ENCODE measurements at places on chromosomes 5 and 9.
A peak's percentile ranks its signal among the peaks of the same experiment; 100 is the strongest.

DNA sequence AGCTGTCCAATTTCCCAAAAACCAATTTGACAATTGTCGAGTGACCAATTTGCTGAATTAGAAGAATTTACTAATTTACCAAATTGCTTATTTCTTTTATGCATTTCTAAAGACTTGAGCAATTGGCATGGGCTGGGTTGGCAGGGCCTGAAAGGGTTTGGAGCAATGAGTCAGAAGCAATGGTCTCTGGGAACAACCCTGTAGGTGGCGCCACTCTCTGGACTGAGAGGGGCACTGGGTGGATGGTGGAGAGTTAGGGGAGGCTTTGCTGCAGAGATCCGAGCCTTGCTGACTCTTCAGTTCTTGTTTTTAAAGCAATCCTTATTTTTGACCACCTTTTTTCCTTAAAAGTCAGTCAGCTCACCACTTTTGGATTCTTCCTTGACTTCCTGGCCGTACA is 71.5 kb upstream of the RPS23 start:
- no peak for DNase-seq

GRCh38 chr9:131545003-131545785 is at the start of gene PRRT1B:
Gene PRRT1B (plus strand): TSS chr9:131545523. CDS start chr9:131545616, 93 bp downstream.
- DNase-seq = no peak

DNA sequence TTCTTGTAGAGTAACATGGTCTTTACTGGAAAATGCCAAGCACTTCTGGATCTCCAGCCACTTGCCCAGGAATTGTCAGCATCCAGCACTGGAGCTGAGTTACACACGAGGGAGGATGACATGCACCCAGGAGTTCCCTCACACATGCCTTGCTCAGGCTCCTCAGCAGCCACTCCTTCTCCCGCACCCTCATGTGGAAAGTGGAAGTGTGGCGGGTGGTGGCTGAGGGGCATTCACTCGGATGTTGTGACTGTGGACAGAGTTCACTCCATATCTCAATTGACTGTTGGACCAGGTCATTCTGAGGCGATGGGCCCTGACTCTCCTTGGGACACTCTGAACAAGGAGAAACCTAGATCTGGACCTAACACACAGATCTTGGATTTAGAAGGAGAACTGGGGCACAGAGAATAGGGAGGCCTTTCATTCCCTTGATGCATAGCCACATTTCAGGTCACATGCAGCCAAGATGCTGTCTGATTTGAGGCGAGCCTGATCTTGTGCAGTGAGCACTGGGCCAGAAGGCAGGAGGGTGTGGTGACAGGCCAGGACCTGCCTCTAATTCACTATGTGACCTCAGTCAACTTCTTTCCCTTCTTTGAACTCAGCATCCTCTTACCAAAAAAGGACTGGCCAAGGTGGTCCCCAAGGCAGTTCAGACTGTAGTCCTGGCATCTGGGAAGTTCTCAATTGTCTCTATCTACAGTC is 62.1 kb downstream of the CYSTM1 start:
- no peak for DNase-seq

DNA sequence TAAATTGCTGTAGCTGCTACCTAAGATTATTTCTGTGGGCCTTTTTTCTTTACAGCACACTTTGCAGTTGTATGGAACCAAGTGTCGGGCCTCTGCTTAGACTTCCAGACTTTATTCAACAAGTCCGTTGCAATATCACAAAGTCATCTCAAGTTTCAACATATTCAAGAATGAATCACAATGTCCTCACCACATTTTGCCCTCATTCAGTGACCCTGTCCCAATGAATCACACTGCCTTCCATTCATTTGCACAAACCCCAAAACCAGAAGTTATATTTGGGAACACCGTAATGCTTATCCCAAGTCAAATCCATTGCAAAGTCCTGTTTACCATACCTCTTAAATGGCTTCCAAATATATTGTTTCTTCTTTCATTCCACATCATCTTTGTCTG is 439.6 kb downstream of the CSNK1G3 start:
- DNase-seq = no peak

DNA sequence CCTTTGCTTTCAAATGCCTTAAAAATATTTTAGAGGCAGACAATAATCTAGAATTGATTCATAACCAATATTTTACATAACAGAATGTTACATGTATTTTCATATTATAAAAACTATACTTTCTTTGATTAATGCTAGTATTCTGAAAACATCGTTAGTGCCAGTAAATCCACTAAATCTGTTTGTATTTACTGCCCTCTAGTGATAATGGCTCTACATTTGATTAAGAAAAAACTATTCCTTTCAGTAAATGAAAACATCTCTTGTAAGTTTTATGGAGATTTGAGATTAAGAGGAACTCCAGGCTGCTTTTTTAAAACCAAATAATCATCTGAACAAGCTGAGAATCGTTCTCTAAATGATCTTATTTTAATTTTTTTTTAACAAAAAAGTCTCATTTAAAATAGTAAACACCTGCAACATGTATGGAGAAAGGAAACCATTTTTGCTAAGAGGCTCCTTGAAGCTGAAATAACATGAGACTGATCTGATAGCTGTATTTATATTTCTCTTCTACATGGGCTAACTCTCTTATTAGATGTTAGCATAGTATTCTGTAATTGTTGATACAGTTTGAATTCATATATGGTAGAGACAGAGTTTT is 424.7 kb downstream of the RAB3C start:
- DNase-seq = no peak

DNA sequence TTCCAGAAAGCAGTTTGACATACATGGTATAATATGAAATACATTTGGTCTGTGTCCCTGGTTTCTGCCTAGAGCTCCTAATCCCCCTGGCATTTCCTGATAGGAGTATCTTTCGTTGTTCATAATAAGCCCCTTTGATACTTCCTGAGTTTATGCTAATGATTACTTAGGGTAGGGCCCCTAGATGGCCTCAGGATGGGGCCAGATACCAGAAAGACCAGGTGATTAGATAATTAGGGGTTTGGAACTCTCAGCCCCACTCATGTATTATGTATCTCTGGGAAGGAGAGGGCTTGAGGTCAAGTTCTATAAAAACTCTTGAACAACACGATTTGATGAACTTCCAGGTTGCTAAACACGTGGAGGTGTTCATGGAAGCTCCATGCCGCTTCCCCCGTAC is 163.3 kb upstream of the ZNF608 start:
- DNase-seq = no peak

DNA sequence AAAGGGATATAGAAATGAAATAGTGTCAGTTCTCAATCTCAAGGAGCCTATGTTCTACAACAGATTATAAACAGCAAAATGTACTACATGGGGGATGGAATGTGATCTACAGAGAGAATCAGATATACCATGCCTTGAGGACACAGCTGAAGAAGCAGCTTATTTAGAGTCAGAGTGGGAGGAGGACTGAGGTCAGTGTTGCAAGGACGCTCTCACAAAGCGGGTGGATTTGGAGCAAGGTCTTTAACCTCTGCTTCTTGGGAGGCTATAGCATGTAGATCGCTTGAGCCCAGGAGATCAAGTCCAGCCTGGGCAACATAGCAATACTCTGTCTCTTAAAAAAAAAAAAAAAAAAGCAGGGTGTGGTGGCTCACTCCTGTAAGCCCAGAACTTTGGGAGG is 32.8 kb upstream of the PLIN2 start:
- DNase-seq = no peak

GRCh38 chr5:147617191-147617606 is 107.3 kb upstream of the DPYSL3 start:
- no peak for DNase-seq

DNA sequence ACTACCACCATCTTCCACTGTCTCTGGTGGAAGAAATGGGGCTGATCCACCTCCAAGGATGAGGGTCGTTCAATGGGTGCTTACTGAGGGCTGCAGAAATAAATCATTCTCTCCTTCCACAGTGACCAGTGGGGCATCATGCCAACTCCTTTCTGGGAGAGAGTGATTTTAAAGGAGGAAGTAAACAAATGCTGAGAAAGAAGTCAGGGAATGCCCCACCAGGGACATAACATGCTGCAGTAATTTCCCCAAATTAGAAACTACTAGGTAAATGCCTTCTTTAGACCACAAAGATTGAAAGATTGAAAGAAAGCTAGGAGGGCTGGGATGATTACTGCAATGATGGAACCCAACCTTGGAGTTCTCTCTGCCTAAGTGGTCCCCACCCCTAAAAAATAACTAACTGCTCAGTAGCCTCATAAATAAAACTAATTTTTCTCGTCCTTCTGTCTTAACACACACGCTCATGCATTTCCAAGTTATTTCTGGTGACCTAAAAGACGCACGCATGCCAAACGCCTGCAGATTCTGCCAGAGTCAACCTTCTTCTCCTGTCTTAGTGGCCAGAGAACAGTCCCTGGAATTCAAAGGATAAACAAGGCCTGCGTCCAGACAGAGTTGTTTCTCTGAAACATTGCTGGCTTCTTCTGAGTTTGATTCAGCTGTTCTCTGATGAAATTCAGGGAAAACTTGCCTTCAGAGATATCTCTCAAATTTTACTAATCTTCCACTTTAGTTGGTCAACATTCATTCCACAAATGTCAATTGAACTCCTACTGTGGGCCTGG is 250.0 kb downstream of the NR3C1 start:
- no peak for DNase-seq

DNA sequence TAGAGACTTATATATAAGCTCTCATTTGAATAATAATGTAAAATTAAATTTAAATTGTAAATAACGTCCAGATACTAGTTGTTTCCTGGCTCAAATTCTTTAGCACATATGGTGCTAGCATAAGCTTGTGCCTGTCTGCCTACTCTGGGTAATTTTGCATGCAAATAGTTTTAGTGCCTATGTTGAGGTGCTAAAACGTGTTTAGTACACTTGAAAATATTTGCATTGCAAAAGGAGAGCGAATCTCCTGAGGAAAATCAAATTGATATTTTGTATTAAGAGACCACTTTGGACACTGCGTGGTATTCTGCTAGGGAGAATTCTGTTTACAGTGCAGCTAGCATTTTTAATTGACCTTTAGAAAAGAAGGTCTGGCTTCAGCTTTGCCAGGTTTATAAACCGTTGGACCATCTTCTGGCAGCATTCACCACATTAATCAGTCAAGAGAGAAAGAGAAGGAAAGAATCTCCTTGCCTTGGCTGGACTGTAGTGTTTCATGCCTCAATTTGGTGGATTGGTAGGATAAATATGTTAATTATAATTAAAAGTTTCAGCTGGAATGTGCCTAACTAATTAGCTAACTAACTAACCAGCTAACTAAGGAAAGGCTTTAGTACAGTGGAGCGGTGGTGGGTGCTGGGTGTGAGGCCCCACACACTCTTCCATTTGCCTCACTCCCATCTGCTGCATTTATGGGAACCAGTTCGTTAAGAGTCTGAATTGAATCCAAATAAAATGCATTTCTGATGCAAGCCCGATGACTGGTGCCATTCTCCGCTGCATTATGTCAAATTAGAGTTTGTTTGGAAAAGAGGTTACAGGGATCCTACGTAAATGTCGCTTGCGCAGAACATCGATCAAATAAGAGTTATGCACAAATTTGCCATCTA is 150.1 kb upstream of the MPDZ start:
- DNase-seq = no peak

GRCh38 chr5:21140987-21141386 is 1153.0 kb upstream of the CDH18 start:
- no peak for DNase-seq

DNA sequence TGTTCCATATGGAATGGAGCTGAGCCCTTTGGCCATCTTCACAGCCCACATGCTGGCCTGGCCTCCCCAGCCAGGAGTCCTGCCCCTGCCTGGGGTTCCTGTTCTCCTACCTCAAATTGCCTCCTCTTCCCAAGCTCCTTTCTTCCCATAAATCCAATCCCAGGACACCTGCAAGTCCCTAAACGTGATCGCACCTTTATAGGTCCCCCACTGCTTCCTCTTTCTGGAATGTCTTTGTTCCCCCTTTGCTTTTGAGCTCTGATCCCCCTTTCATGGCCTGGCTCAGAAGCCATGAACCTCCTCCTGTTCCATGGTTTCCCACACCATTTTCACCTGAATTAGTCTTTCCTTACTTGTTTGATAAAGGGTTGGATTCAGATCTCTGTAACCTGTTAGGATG is 68.5 kb downstream of the TRPC7 start:
- no peak for DNase-seq

- no peak for DNase-seq
Observed at GRCh38 chr9:14836885-14837284, 73.3 kb downstream of the FREM1 start.

- DNase-seq = no peak
Observed at GRCh38 chr5:95808686-95809413, 13.7 kb downstream of the GLRX start.

GRCh38 chr5:109468737-109469420 is 59.1 kb upstream of the PJA2 start:
- DNase-seq = peak; percentile 86

DNA sequence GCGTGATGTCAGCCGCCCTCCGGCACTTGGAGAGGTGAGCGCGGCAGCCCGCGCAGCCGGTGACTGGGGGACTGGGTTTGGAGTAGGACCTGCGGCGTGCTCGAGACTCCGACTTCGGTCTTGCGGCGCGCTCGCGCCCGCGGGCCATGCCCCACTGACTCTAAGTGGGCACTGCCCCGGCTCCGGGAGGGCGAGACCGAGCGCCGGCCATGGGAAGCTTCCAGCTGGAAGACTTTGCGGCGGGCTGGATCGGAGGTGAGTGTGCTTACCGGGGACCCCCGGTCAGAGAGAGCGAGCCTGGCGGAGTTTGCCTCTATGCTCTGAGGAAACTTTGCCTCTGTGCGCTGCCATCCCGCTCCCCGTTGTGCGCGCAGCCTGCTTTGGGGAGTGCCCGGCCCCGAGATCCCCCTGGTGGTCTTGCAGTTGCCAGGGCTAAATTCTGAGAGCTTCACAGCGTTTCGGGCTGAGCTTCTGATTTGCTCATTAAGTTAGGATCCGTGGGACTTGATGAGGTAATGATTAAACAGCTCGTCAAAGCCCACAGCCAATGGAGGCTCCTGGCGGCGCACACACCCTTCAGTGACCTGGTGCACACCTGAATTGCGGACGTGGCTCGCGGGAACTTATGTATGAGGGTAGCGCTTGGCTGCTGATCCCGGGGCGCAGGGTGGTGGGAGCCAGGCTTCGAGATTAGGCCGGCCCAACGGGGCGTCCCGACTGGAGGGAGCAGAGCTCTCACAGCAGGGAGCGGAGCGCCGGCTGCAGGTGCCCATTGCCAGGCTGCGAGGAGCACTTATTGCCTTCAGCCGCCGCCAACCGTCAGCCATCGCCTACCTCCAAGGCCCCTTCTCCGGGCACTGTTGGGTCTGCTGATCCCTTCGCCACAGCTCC is at the start of gene SLC25A48:
SLC25A48 (plus strand) TSS at position 25 of the 891 bp plus-strand sequence; CDS start at position 210, 185 bp downstream.
- peak; percentile 57 for DNase-seq

DNA sequence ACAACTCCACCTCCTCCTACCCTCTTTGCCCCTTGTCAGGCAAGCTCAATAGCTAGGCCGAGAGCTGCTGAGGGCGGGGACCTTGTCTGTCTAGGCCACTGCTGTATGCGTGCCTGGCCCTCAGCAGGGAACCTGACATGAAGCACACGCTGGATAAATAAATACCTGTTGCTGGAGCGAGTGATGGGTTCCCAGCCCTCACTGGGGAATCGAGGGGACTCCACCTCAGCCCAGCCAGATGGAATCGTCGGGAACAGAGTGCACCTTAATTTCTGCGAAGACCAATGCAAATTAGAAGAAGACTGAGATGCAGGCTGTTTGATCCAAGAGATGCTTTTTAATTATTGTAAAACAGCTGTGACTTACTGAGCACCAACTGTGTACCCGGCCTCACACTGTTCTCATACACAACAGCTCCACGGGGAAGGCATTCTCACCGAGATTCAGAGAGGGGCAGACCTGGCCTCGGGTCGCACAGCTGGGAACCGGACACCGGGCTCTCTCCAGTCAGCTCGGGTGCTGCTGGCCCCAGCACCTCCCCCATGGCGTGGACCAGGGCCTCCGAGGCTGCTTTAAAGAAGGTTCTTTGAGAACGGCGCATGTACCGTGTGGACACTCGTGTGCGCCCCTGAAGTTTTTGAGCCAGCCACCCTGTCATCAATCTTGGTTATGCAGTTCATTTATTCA is 109.7 kb upstream of the IER5L start:
- no peak for DNase-seq

GRCh38 chr5:165525271-165525670 is 2019.9 kb downstream of the MAT2B start:
- no peak for DNase-seq
